ENCODE measurements at places on chromosomes 1 and 21.
A peak's percentile ranks its signal among the peaks of the same experiment; 100 is the strongest.

- DNase-seq = no peak
Measured at GRCh38 chr1:227742738-227743715, 7.8 kb downstream of the SNAP47 start.

GRCh38 chr21:43734928-43735229 is 15.9 kb downstream of the PDXK start:
- no peak for DNase-seq

DNA sequence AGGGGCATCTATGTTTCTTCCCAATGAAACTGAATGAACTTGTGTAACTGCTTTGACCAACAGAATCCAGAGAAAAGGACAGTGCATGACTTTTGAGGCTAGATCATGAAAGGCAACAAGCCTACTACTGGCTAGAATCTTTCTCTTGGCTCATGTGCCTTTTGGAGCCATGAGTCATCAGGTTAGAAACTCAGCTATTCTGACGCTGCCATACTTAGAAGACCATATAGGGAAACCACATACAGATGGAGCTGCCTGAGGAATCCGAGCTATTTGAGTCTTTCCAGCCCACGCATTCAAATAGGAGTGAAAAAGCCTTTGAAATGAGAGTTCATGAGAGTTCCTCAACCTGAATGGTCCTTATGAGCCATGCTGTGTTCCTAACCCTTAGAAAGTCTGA is 738.5 kb upstream of the CHRM3 start:
- no peak for DNase-seq

GRCh38 chr1:24958766-24959622 is 28.9 kb upstream of the RUNX3 start:
- DNase-seq = no peak

DNA sequence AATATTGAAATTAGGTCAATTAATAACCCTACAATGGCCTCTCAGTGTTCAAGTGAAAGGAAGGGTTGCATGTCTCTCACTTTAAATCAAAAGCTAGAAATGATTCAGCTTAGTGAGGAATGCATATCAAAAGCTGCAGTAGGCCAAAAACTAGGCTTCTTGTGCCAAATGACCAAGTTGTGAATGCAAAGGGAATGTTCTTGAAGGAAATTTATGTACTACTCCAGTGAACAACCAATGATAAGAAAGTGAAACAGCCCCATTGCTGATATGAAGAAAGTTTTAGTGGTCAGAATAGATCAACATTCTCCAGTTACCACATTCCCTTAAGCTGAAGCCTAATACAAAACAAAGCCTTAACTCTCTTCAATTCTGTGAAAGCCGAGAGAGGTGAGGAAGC is 10.0 kb downstream of the MAEL start:
- no peak for DNase-seq

DNA sequence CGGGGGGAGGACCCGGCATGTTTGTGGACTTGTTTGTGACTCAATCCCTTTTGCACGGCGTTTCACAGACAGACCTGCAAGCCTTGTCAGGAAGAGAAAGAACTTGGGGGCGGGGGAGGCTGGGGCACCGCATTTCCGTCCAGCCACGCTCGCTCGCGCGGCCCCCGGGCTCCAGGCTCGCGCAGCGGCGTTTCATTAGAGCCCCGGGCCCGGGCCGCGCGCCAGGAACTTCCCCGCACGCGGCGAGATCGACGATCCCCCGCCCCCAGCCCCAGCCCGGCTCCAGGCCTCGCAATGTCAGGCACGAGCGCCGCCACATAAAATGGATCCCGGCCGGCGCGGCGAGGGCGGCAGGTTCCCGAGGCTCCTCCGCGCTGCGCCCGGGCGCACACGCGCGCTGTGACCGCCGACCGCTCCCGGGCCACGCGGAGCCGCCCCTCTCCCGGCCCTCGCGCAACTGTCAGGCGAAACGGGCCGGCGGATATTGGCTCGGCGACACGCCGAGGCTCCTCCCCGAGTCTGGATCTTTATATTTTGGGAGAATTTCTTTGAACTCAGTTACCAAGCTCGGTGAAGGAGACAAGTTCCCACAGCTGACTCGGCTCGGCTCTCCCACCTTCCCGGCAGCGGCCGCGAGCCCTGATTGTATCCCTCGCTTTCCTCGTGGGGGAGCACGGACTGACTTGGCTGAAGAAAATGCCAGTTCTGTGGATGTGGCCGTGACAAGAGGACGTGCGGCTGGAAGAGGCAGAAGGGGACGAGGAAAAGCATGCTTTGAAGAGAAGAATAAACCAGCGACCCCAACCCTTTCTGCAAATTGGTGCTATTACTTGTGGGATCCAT is at the start of gene KIF26B:
Gene KIF26B, plus strand, starts transcription at position 557 of the 843 bp plus-strand sequence. CDS start 440 bp downstream, outside the sequence.
- no peak for DNase-seq

- no peak for DNase-seq
Measured at GRCh38 chr1:54408147-54409066, 2.2 kb upstream of the SSBP3 start.

DNA sequence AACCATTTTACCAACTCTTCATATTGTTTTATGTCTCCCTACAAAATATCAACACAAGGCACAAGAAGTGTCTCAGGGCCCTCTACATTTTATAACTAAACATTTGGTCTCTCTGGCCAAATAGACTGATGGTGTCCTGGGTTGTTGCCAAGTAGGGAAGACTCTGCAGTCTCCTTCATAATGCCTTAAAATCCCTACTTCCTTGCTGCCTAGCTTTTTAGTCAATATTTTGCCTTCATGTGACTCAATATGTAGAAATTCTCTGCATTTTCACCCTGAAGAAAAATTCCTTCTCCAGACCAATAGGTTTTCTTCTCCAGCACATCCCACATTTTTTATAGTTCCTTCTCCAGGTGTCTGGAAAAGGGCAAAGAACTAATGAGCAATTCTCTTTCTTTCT is 72.6 kb upstream of the IPO9 start:
- no peak for DNase-seq

DNA sequence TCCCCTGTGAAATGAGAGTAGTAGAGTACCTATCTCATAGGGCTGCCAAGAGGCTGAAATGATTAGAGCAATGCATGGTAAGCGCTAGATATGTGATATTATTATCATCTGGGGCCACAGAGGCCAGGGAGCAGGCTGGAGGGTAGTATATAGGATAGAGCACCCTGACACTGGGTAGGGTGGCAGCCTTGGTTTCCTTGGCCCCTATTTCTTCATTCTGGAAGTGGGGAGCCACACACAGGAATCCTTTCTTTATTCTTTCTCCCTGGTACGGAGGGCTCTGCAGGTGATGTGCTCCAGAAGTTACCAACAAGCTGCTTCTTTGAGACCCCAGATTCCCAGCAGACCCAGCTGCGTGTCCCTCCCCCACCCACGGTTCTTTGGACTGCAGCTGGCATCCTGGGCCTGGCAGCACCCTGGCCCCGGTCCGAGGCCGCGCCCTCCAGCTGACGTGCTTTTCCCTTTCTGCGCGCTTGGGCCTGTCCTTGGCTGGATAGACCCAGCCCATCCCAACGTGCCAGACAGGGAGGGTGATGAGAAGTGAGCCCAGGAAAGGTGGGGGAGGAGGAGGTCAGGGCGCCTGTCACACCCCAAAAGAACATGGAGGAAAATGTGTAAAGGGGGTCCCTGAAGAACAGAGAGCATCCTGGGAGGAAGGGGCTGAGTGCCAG is 18.2 kb downstream of the INAVA start:
- no peak for DNase-seq

- DNase-seq = no peak
Measured at GRCh38 chr1:203104789-203105390, 19.1 kb upstream of the MYOG start.

DNA sequence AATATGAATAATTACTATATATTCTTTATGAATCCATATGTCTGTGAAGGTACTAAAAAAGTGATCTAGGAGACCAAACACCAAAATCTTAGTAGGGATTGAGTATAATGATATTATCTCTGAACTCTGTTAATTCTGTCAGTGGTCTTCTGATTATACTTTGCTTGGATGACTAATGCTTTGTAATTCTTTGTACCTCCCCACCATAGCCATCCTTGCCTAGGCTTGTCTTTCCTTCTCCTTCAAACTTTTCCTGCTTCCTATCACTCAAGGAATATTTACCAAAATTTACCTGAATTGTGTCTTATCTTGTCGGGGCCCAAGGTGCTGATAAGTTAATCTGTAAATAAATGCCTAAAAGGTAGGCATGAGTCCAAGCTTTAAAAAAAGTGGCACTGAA is 845 bp upstream of the RGS5 start:
- no peak for DNase-seq

DNA sequence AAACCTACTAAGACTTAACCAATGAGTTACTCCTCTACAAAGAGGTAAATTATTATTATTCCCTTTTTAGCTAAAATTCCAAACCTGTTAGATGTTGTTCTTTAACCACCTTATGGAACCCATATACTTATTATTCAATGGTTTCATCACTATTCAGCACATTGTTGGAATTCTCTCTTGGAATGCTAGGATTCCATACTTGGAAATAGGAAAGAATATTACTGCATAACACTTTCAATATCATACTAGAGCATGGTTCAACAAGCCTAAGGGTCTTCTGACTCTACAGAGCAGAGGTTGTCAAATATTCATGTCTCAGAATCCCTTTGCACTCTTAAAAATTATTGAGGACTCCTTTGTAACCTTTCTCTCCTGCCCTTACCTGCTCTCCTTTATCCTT is 69.4 kb downstream of the DEGS1 start:
- DNase-seq = no peak

DNA sequence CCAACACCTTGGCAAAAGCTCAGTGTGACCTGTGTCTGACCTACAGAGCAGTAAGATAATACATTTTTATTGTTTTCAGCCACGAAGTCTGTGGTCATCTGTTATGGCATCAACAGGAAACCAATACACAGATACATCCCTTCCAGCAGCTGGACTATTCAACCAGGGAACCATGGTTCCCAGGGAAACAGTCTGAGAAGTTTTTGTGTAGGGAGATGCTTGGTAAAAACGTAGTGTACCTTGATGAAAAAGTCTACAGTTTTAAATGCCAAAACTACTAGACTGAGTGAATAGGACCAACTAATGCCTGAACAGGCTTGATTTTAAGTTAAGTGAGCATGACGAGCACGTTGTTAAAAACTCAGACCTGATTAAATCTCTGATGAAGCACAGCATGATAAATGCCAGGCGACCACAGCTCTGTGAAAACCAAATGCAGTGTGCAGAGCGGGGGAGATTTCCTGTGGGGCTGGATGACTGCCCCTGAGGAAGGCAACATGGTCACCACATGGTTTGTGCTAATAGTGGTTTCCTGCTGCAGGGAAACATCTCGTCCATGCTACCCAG is 228.9 kb downstream of the TNR start:
- no peak for DNase-seq

DNA sequence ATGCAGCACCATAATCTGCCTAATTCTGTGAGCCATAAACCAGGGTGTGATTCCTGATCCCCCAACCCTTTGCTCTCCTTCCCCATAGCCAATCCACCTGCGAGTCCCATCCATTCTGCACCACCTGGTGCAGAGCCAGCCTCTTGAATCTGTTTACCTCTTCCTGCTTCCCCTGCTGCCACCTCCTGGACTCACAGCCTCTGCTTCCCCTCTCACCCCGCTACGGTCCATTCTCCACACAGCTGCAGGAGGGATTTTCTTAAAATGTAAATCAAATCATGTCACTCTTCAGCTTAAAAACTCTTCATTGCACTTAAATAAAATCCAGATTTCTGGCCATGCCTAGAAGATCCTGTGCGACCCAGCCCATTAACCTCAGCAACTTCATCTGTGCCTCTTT is 186.7 kb downstream of the FOXD2 start:
- DNase-seq = no peak

- DNase-seq = no peak
Measured at GRCh38 chr1:25246600-25247023, 642 bp downstream of the RSRP1 start.

DNA sequence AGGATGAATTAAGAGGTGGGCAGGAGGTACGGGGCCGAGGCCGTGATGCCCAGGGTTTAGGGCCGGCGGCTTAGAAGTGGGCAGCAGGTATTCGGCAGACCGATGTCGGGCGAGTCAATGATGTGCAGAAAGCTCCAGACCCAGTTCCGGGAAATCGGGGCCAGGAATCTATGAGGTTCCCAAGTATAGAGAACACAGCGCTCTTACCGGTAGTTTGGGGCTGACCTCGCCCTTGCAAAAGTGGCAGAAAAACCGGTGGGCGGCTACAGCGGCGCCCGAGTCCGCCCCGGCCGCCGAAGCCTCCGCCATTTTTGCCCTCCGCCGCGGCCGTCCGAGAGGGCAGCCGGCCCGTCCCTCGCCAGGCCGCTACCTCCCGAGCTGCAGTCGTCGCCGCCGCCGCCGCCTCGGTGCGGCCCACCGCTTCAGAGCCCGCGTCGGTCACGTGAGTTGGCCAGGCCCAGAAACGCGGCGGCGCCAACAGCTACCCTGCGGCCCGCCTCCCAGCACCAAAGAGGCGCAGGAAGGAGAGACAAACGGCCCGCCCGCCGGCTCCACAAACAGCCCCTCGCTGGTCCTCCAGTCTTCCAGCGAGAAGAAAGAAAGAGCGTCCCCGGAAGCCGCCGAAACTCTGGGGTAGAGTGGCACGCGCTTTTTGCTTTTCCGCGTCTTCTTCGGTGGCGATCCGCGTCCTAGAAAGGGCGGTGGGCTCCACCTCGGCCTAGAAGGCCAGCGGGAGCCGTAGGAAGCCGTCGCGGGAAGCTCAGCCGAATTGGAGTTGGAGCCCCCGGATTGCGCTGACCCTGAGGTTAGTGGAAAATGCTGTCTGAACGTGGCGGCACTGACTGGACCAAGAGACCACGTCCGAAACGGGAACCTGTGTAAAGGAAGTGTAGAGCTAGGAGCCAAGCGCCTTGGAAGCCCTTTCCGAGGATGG is at the start of the genes POLR3C and RNF115:
Gene POLR3C, plus strand, starts transcription at position 636 of the 934 bp plus-strand sequence. CDS start 1,577 bp downstream, outside the sequence.
Gene RNF115, minus strand, starts transcription at position 531 of the 934 bp plus-strand sequence. Its CDS starts 222 bp downstream, at position 309.
- DNase-seq = peak; percentile 86

- no peak for DNase-seq
Measured at GRCh38 chr1:53388963-53389362, 61.1 kb upstream of the LRP8 start.

DNA sequence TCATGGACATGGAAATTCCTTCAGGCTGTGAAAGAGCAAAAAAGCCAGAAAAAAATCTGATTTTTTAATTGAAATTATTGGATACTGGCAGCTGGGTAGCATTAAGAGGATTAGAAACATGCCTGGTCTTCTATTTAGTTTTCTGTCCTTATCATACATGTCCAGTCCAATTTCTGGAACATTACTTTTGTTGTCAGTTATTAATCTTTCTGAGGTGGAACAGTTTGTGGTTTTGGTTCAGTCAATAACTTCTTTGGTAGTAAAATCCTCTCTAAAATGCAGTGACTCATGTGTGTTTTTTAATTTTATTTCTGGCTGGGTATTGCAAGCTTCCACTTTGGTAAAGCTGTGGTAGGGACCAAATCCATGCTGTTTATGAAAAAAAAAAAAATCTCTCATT is 687.0 kb upstream of the ADGRL2 start:
- DNase-seq = no peak

- DNase-seq = no peak
Measured at GRCh38 chr1:85027242-85027983, 20.9 kb downstream of the MCOLN3 start.

- no peak for DNase-seq
Measured at GRCh38 chr21:44484498-44485253, 29.4 kb downstream of the LRRC3 start.

Measured in hippocampal formation (tissue), 2 donors.